ENCODE measurements at places on chromosomes 12 and 14. TPM values are rescaled to one million over a fixed set of nuclear protein-coding genes. Genes with fewer than 3 reads are reported as not detected.

DNA sequence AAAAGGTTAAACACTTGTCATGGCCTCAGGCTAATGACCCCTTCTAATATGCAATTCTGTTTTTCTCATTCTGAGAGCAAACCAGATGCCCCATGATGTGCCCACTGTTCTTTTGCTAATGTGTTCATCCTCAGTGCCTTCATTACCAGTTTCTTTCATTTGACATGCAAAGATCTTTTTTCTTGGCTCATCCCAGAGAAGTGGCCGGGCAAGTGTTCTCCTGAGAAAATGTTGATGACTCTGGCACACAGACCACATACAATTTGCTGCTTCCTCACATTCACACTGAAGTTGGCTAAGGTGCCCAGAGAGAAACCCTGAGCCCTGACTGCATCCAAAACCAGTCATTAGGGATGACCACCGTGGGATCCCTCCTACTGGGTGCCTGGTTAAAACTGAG is 833.3 kb downstream of the DIO2 start:
- DNase-seq, result no peak

- DNase-seq, result no peak
Measured at GRCh38 chr14:74509587-74510222, 16.1 kb downstream of the ISCA2 start.

- DNase-seq, result no peak
Measured at GRCh38 chr14:97900196-97900854, 1103.1 kb downstream of the VRK1 start.

- DNase-seq, result no peak
Measured at GRCh38 chr12:85632390-85632789, 203.8 kb downstream of the RASSF9 start.

RNFT2 gene
- 0.68 TPM for total RNA-seq

LTBP2 gene
- 13.7 TPM for total RNA-seq

LIN7A gene
- 3.8 TPM for total RNA-seq

WNT5B gene
- 13.8 TPM for total RNA-seq

SCNN1A gene
- total RNA-seq, result 118 TPM

CINP gene
- total RNA-seq, result 30.9 TPM

ERGIC2 gene
- 40.7 TPM for total RNA-seq

BEGAIN gene
- total RNA-seq, result 1.4 TPM

ADGRD1 gene
- total RNA-seq, result 9.3 TPM
